PC-9 (cell line): ENCODE measurements at places on chromosomes 7 and 10. TPM values are rescaled to one million over a fixed set of nuclear protein-coding genes. Genes with fewer than 3 reads are reported as not detected.

DNA sequence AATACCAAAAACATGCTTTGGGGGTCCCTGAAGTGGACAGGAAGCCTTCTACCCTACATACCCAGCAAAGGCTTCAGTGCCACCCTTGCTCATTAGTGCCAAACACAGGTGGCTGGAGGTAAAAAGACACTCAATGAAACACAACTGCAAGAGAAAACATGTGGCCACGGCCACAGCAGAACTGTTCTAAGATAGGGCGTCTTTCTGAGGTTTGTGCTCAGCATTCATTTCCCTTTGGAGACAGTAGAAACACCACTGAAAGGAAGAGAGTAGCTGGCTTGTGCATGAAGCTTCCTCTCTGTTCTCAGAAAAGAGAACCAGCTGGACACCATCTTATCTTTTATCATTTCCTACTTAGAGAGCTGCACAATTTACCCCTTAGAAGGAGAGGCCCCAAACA lies 143.0 kb downstream of the PLXNA4 start:
- H3K4me3 ChIP-seq, result no peak overlapping the region
- H3K27ac ChIP-seq, result no peak overlapping the region
- H3K27me3 ChIP-seq, result peaks cover 100% of the 10 kb centered on the region
- no peaks in the 10 kb centered on the region for H3K36me3 ChIP-seq
- DNase-seq, result no peak

- no peaks in the 10 kb centered on the region for H3K36me3 ChIP-seq
- no peak overlapping the region for H3K4me3 ChIP-seq
- H3K27ac ChIP-seq, result no peak overlapping the region
Measured at GRCh38 chr10:28765641-28766040, 88.3 kb downstream of the BAMBI start.

DNA sequence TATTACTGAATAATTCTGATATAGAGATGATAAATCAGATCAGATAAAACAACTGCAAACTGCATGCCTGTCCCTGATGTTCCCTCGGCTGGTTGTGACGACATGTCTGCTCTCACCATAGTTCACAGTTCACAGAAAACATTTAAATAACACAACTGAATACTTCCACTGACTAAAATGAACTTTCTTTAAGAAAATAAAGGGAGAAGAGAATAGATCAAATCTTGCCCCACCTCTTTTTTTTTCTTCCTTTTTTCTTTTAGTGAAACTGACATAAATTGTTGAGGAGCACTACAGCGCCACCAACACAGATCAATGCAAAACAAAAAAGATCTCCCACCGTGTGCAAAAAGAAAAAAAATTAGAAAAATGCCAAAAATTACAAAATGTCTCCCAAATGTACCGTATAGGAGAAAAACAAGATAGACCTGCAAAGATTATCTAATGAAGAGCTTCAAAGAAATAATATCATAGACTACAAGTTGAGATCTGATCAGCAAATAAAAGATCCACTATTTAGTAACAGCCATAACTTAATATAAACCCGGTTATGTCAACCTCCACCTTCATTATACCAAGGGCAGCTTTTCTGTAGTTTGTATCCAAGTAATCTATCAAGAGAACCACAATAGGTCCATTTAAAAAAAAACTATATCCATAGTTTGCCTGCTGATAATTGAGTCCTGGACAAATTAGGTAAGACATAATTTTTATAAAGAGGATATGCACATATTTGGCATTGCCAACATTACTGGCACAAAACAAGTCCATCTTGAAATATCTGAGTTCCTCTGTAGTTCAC lies 30.7 kb upstream of the EPC1 start:
- peak; percentile 35 for DNase-seq
- H3K4me1 ChIP-seq, result peaks cover 17% of the 10 kb centered on the region
- H3K27me3 ChIP-seq, result no peaks in the 10 kb centered on the region
- H3K36me3 ChIP-seq, result no peaks in the 10 kb centered on the region
- H3K4me3 ChIP-seq, result peak overlapping the region; percentile 88

DNA sequence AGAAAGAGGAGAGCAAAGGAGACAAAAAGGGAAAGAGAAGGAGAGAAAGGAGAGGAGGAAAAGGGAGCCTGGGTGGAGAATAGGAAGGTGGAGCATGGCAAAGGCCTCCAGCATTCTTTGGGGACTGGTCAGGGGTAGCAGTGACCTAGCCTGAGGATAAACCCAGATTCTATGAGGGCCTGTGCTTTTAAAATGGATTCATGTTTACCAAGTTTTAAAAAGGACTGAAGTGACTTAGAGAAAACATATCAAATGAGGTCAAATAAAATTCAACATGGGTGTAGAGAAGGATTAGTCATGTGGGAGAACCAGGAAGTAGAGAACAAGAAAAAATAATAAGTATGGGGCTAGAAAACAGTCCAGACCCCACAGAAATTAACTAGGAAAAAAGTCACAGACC lies 20.7 kb downstream of the CREB3L2 start:
- H3K4me3 ChIP-seq, result no peak overlapping the region
- H3K4me1 ChIP-seq, result peaks cover 56% of the 10 kb centered on the region
- peak overlapping the region; percentile 92 for H3K27ac ChIP-seq

GRCh38 chr7:145123502-145123901 lies 287.6 kb upstream of the TPK1 start:
- no peak overlapping the region for H3K4me3 ChIP-seq
- no peaks in the 10 kb centered on the region for H3K27me3 ChIP-seq
- no peak for DNase-seq

NRG3 gene
- total RNA-seq, result not detected in 2 replicates

TAS2R60 gene
- not detected in 2 replicates for total RNA-seq
